Dermis blood vessel endothelial cell (primary cell): ENCODE measurements at places on chromosomes 4 and X. TPM values are rescaled to one million over a fixed set of nuclear protein-coding genes. Genes with fewer than 3 reads are reported as not detected.

Gene TMPRSS11D
- total RNA-seq = 0.09 TPM in 1 of 2 replicates, not detected in the other

Gene STARD8
- total RNA-seq = 21.6 and 46.4 TPM in 2 replicates

Gene ZXDA
- 17.1 and 25.9 TPM in 2 replicates for total RNA-seq

- DNase-seq = no peak
These were observed 208.8 kb downstream of the SH2D1A start for GRCh38 chrX:124555036-124555595.

- peak; percentile 49 for DNase-seq
These were observed 185.0 kb upstream of the FAM241A start for GRCh38 chr4:111960241-111960667.

GRCh38 chrX:46376246-46376885 lies 168.9 kb downstream of the ZNF674 start:
- DNase-seq = peak; percentile 83

DNA sequence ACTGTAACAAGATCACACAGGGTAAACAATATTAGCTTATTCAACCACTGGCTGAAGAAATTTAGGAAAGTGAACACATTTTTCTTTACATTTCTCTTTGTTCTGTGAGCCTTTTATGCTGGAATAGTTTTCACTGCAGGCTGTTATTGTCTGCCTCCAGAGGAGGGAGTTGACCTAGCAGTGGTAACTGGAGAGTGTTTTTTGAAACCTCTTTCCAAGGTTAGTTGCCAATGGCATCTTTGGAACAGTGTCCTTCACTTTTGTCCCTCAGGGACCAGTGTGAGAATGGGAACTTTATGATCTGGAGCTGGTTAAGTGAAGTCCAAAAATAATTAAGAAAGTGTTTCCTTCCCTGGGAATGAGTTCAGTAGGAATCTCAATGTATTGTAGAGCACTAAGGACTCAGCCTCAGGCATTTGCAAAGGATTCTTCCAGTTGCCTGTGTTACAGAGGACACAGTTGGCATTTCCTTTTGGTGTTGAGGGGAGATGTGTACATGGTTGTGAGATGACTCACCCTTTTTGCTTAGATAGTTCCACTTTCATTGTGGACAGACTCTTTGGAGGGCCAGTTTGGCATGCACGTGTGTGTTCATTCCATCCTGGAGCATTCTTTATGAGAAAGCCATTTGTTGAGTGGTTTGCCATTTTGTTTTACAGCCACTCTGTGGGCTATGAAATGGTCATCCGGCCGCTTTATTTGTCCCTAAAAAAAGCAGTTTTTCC lies 61.3 kb downstream of the AR start:
- peak; percentile 71 for DNase-seq

GRCh38 chr4:4851081-4851480 lies 8.4 kb upstream of the MSX1 start:
- no peak for DNase-seq
